ENCODE measurements at places on chromosomes 2 and 18.
A peak's percentile ranks its signal among the peaks of the same experiment; 100 is the strongest.

- DNase-seq = no peak
Observed at GRCh38 chr2:84131278-84131830, 327.7 kb downstream of the SUCLG1 start.

- DNase-seq = no peak
Observed at GRCh38 chr2:15797231-15797938, 143.0 kb upstream of the MYCN start.

- DNase-seq = peak; percentile 9
Observed at GRCh38 chr2:152036611-152037469, 62.0 kb downstream of the CACNB4 start.

DNA sequence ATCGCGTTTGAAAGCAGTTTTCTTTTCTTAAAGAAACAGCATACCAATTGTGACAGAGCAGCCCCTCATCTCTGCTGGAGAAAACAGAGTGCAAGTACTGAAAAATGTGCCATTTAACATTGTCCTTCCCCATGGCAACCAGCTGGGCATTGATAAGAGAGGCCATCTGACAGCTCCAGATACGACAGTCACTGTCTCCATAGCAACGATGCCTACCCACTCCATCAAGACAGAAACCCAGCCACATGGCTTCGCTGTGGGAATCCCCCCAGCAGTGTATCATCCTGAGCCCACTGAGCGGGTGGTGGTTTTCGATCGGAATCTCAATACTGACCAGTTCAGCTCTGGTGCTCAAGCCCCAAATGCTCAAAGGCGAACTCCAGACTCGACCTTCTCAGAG is 9.5 kb downstream of the GRHL1 start:
- no peak for DNase-seq

DNA sequence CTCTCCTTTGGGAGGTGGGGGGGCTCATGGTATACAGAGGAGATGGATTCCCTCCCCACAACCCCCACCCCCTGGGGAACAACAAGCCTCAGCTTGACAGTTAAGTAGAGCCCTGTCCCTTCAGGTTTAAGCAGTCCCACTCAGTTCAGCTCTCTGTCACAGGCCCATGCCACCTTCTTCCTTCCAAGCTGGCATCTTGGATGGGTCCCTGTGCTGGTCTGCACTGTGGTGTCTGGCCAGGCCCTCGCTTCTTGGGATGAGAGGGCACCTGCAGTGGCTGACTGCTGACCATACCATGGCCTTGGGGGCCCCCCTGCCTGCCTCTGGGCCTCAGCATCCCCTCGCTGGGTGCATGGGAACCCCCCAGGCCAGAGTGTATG is 20.4 kb upstream of the GPR17 start:
- DNase-seq = no peak

- DNase-seq = no peak
Observed at GRCh38 chr2:46825939-46826568, 89.6 kb downstream of the MCFD2 start.

GRCh38 chr2:61179701-61180639 is 18.0 kb downstream of the C2orf74 start:
- no peak for DNase-seq

DNA sequence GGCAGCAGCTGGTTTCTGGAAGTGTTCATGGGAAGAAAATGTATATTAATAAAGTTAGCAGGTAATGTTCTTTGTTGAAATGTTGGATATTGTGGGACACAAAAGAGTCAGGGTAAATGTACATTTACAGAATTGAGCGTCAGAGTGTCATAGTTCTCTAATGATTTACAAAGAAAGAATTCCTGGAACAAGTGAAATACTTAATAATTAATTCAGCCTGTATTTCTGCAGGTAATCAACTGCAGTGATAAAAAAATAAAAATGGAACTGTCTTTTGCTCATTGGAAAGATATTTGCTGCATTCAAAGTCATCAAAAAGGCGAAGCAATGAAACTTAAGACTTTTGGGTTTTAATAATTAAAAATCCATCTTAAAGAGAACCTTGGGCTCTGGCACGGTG is 27.4 kb upstream of the PTH2R start:
- no peak for DNase-seq

GRCh38 chr18:13451661-13452387 is 233.3 kb downstream of the LDLRAD4 start:
- DNase-seq = no peak

DNA sequence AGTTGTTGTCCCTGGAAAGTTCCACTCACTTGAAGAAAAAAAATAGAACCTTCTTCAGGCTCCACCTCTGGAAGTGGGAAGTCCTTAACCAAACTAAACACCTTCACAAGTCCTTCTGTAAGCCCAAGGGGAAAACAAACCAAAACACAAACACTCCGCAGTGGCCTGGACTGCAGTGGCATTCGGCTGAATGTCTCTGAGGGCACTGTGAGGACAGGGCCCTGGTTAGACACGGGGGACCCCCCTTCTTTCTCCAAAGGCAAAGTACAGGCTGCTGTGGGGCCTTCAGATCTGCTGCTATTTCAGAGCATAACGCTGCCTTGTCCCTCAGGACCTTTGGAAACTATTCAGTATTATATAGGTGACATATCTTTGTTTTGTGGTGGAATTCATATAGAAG is 28.1 kb downstream of the FOSL2 start:
- no peak for DNase-seq

DNA sequence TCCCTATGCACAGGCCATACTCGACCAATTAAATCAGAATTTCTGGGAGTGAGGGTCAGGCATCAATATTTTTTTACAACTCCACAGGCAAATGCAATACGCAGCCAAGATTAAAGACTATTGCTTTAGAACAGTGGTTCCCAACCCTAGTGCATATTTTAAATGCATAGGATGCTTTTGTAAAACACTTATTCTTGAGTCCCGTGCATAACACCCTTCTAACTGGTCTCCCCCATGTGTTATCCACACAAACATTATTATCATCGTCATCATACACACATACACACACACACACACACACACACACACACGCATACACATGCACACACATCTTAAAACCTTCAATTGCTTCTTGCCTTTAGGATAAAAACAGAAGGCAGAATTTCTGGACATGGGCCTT is 145.0 kb upstream of the PELI1 start:
- DNase-seq = no peak

DNA sequence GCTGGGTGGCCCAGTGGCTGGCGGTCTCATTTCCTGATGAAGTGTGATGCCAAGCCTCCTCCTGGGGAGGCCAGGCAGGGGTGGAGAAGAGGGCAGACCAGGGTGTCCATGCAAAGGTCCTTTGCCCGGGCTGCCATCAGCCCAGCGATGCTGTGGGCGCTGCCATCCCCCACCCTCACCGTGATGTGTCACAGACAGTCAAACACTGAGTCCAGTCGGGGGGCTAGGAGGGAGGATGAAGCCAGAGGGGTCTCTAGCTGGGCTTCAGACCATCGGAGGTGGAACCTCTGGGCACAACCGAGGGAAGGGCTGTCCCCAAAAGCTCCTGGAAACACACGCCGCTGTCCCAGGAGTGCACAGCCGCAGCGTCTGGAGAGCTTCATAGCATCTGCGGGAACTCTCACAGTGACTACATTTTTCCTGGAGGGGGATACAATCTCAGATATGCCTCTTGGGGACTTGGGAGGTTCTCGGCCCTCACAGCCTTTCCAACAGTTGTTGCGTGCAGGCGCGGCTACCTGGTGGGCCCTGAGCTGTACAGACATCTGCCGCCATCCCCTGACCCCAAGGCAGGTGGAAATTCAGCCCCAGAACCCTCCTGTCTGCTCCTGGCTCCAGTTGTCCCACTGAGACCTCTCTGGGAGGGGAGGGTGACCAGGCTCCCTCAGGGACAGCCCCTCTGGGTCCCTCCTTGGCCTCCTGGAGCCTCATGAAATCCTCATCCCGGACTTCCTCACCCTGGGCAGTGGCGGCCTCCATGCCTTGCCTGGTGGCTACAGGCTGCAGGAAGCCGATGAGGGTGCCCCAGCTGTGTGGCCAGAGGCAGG is 26.5 kb upstream of the OTOS start:
- no peak for DNase-seq

- no peak for DNase-seq
Observed at GRCh38 chr2:48207201-48207641, 300.9 kb upstream of the FBXO11 start.

DNA sequence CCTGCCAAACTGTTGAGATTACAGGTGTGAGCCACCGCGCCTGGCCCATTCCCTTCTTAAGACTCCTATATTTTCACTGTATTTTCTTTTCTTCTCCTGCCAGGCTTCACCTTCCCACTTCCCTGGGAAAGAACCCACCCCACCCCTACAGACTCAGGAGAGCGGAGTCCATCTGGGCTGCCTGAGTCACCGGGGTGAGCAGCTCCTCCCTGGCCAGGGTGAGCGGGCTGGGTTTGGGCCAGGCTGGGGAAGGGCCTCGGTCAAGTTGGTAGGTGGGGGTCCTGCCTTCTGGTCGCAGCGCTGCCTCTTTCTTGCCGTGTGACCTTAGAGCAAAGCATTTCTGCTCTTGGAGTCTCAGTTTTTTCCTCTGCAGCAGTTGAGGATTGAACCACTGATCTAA is 2.1 kb upstream of the GAREM2 start:
- DNase-seq = no peak

- DNase-seq = no peak
Observed at GRCh38 chr2:14602309-14602708, 30.2 kb upstream of the LRATD1 start.

- no peak for DNase-seq
Observed at GRCh38 chr2:11023326-11024258, 111.9 kb downstream of the KCNF1 start.

- DNase-seq = no peak
Observed at GRCh38 chr2:190308031-190308430, 11.6 kb downstream of the HIBCH start.

GRCh38 chr2:222796413-222797103 is 64.3 kb upstream of the ACSL3 start:
- no peak for DNase-seq

DNA sequence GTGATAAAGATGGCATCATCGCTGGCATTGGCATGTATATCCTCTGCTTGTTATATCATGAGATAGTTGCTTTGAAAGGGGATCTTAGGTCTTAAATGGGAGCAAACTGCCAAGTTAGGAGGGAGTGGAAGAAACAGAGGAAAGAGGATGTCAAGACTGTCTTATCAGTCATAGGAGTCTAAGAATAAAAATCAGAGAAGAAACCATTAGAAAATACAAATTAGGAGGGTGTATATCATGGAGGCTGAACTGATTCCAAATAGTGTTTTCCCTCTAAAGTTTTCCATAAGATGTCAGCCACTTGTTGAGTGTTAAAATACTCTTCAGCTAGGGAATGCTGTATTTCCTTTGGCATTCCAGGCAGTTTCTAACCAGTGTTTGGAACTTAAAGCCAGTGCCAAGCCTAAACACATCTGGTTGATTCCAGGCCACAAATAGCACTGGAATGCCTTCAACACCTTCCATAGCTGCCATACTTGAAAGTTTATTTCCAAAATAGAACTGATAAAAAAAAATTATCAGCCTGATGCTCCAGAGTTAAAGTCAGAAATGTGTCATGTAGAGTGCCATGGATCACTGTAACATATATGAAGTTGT is 129.4 kb downstream of the ZEB2 start:
- DNase-seq = no peak

GRCh38 chr2:172445851-172446250 is 18.5 kb downstream of the ITGA6 start:
- DNase-seq = no peak

DNA sequence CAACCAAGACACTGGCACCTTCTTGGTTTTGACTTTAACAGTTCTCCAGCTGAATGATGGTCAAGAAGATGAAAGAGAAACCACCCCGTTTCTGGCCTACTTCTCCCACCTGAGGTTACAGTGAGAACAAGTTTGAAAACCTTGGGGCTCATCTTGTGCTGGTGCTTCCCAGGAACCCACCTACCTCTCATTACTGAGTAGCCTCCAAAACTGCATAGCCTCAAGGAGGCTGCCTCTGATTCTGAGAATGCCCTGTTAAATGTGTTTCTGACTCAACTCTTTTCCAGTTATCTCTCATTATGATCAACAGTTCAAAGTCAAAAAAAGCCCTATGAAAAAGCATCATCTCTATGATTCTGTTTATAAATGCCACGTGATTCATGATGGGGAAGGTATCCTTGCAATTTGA is 121.9 kb downstream of the CACNB4 start:
- no peak for DNase-seq

DNA sequence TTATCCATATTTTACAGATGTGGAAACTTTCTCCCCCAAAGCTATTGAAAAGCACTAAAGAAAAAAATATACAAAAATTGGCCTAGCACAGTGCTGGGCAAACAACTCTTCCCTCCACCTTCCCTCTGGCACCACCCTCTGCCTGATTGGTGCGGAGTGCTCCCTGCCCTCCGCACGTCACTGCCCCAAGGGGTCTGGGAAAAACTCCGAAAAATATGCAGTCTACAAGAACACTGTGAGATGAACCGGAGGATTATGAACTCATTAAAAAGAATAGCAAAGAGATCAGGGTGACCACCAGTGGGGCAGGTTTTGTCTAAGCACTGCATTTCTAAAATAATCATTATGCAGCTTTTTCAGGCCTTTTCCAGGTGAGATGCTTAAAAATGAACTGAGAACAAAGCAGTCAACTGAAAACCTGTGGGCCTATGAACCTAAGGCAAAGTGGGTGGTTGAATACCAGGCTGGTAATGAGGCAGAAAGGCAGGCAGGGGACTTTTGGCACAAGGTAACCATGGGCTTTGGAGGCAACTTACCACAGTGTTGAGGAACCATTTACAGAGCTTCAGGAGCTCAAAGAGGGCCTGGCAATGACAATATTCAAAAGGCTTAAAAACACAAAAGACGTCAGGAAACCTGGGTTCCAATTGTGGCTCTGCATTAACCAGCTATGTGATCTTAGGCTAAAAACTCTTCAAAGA is 57.5 kb downstream of the AAK1 start:
- DNase-seq = no peak

DNA sequence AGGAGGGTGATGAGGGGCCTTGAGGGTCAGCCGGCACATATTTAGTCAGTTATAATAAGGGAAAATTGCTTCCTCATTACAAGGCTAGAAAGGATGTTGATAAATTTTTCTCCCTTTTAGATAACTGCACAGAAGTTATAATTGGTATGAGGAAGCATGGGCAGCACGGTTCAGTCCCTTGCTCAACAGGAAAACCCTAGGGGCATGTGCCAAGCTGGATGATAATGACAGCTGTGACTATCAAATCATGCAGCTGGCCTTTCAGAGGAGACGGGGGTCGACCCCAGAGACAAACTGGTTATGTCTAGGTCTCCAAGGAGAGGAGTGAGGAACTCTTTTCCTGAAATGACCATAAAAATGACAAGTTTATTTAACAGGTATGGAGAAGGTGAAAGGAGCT is 448.1 kb upstream of the VRK2 start:
- no peak for DNase-seq

DNA sequence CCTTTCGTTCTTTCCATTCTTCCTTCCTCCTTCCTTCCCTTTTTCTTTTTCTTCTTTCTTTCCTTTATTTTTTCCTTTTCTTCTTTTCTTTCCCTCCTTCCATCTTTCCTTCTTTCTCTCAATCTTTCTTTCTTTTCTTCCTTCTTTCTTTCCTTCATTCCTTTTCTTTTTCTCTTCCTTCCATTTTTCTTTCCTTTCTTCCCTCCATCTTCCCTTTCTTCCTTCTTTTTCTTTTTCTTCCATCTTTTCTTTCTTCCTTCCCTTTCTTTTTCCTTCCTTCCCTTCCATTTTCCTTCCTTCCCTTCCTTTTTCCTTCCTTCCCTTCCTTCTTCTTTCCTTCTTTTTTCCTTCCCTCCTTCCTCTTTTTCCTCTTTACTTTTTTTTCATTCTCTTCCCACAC is 568.7 kb downstream of the GALR1 start:
- no peak for DNase-seq

- DNase-seq = no peak
Observed at GRCh38 chr2:98149333-98149697, 62.3 kb downstream of the VWA3B start.

GRCh38 chr2:75560768-75561565 is at the start of gene EVA1A:
Gene EVA1A, minus strand, starts transcription at chr2:75560939. Its CDS starts 42,799 bp downstream, at chr2:75518140.
- no peak for DNase-seq

All from stimulated activated CD8-positive, alpha-beta memory T cell treated with anti-CD3 and anti-CD28 coated beads, Interleukin-15, amount 100 ng/mL, for 24 hours (primary cell).